CD8-positive, alpha-beta memory T cell (primary cell): ENCODE measurements at places on chromosomes 7 and 10. TPM values are rescaled to one million over a fixed set of nuclear protein-coding genes. Genes with fewer than 3 reads are reported as not detected.

DNA sequence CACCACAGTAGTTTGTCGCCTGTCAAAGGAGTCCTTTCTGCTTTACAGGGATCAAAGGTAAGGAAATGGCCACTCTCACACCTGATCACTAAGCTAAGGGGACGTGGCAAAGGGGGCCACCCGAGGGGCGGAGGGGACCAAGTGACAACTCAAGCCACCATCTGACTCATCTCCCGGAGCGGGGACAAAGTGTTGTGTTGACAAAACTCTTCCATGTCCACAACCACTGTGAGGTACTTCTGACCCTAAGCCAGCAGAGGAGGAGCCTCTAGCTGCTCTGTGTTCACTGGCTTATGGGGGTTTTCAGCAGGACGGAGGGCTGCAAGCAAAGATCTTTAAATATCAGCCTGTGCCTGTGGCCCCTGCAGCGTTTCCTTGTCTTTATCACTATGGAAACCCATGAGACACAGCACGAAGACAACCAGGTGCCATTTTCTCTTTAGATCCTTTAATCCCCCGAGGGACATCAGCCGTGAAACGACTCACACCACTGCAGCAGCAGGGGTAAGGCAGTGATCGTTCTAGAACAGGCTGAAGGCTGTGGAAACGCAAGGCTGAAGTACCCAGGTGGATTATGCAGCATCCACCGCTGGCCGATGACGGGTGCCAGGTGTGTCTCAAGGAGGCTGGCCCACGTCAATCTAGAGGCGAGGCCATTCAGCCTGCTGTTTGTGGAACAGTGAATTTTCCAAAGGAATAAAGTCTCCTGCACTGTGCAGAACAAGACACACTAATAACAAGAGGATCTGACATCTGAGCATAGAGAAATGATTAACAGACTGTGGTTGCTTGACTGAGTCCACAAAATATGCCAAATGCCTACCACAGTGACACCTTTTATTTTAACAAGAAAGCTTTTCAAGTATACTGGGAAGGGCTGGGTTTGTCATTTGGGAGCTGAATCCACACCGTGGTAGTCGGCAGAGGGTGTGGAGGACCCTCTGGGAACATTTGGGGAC lies 26.6 kb upstream of the DDC start:
- H3K27ac ChIP-seq, result no peak overlapping the region
- H3K27me3 ChIP-seq, result no peaks in the 10 kb centered on the region
- no peaks in the 10 kb centered on the region for H3K4me1 ChIP-seq
- H3K36me3 ChIP-seq, result no peaks in the 10 kb centered on the region
- no peak for DNase-seq

- H3K4me1 ChIP-seq, result no peaks in the 10 kb centered on the region
- H3K36me3 ChIP-seq, result no peaks in the 10 kb centered on the region
- H3K27me3 ChIP-seq, result no peaks in the 10 kb centered on the region
- DNase-seq, result no peak
- no peak overlapping the region for H3K27ac ChIP-seq
Observed at GRCh38 chr7:125386211-125386610, 456.6 kb upstream of the POT1 start.

DNA sequence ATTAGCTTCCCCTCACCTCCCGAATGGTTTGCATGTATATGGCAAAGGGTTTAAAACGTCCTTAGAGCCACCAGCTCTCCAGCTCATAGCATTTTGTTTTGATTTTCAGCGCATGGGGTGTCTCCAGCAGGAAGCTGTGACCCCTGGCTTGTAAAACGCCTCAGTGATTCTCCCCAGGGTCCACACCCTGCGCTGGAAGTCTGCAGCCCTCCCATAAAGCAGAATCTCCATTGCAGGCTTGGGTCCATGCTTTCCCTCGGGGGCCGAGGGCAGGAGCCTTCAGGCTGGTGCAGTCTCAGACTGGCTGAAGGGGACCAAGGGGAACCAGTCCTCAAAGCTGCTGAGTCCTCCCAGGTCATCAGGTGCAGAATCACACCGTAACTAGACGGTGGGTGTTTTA lies 109.7 kb downstream of the VIPR2 start:
- DNase-seq, result no peak
- no peak overlapping the region for H3K4me3 ChIP-seq
- H3K27me3 ChIP-seq, result no peaks in the 10 kb centered on the region

DNA sequence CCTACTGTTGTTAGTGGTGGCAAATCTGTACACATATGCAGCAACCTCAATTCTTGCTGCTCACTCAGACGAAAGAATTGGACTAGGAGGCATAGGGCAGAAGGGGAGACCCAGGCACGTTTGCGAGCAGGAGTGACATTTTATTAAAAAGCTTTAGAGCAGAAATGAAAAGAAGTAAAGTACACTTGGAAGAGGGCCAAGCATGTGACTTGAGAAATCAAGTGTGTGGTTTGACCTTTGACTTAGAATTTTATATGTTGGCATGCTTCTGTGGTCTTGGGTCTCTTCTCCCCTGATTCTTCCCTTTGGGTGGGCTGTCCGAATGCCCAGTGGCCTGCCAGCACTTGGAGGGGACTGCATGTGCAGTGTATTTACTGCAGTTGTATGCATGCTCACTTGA lies 205.5 kb upstream of the SEMA3D start:
- H3K27ac ChIP-seq, result no peak overlapping the region
- no peaks in the 10 kb centered on the region for H3K4me1 ChIP-seq
- H3K27me3 ChIP-seq, result no peaks in the 10 kb centered on the region
- no peak for DNase-seq
- no peaks in the 10 kb centered on the region for H3K36me3 ChIP-seq

GRCh38 chr7:25789701-25790640 lies 362.0 kb upstream of the NFE2L3 start:
- no peaks in the 10 kb centered on the region for H3K4me1 ChIP-seq
- H3K36me3 ChIP-seq, result no peaks in the 10 kb centered on the region
- no peak for DNase-seq
- H3K27ac ChIP-seq, result no peak overlapping the region
- H3K27me3 ChIP-seq, result no peaks in the 10 kb centered on the region
- no peak overlapping the region for H3K4me3 ChIP-seq

- no peaks in the 10 kb centered on the region for H3K36me3 ChIP-seq
- no peak overlapping the region for H3K4me3 ChIP-seq
- no peaks in the 10 kb centered on the region for H3K4me1 ChIP-seq
- no peak overlapping the region for H3K27ac ChIP-seq
Observed at GRCh38 chr7:136303162-136303561, 326.0 kb upstream of the MTPN start.

- H3K27me3 ChIP-seq, result no peaks in the 10 kb centered on the region
- peak overlapping the region; percentile 37 for H3K4me3 ChIP-seq
- H3K4me1 ChIP-seq, result no peaks in the 10 kb centered on the region
Observed at GRCh38 chr10:130190055-130190736, 54.0 kb downstream of the GLRX3 start.

DNA sequence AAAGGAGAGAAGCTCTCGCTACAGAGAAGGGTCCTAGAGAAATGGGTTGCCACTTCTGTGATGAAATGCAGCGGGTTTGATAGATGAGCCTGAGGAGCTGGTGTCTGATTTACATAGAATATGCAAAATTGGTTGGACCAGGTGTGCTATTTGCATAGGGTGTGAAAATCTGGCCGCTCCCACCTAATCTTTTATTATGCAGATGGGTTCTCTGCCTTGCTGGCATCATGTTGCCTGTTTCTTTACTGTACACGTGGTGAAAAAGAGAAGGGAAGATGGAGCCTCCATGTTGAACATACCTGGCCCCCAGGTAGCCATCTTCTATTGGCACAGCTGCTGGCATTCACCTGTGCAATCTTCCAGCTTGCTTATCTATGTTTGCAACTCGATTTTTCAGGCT lies 212.2 kb downstream of the ANKRD7 start:
- no peak for DNase-seq
- no peaks in the 10 kb centered on the region for H3K4me1 ChIP-seq
- no peak overlapping the region for H3K27ac ChIP-seq
- no peaks in the 10 kb centered on the region for H3K36me3 ChIP-seq

GRCh38 chr7:16944936-16945335 lies 63.2 kb upstream of the AGR3 start:
- H3K36me3 ChIP-seq, result no peaks in the 10 kb centered on the region
- H3K4me3 ChIP-seq, result no peak overlapping the region
- H3K27ac ChIP-seq, result no peak overlapping the region
- DNase-seq, result no peak

DNA sequence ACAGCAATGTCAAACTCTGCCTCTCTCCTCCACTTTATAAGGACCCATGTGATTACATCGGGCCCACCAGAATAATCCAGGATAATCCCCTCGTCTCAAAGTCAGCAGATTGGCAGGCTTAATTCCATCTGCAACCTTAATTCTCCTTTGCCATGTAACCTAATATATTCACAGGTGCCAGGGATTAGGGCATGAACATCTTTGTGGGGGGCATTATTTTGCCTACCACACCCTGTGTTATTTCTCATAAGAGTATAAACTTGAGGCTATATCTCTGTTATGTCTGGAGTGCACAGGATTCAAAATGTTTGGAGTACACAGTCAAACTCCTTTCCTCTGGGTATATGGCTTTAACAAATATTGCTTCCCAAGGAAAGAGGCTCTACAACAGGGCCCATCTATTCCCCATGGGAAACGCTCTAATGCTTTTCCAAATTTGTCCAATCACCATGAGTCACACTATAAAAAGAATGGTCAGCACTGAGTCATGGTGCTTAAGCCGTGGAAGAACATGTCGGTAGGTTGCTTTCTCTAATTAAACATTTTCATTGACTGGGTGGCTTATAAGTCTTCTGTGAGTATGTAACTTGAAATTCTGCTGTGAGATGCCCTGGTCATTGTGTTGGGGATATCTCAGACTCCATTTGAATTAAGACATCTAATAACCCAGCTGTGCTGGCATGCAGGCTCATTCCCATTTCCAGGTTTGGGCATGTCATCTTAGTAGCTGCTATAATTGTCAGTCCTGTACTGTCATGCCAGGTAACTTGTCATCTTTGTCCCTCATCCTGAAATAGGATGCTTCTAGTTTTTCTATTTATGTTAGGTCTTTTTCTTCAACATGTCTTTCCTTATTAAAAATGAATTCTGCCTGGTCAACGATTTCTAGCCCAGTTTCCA lies 11.5 kb upstream of the AKR1B10 start:
- DNase-seq, result no peak
- H3K4me3 ChIP-seq, result no peak overlapping the region
- H3K36me3 ChIP-seq, result no peaks in the 10 kb centered on the region
- H3K27ac ChIP-seq, result no peak overlapping the region

DNA sequence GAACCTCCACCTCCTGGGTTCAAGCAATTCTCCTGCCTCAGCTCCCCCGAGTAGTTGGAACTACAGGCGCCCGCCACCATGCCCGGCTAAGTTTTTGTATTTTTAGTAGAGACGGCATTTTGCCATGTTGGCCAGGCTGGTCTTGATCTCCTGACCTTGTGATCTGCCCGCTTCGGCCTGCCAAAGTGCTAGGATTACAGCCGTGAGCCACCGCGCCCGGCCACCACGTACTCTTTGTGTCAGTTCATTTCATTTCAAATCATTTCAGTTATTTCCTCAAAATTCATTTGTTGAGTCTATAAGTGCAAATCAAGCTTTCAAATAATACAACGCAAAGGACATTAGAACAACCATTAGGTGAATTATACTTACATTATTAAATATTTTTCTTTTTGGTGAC lies 943.8 kb downstream of the TYW1 start:
- no peak for DNase-seq
- no peak overlapping the region for H3K4me3 ChIP-seq
- H3K27me3 ChIP-seq, result no peaks in the 10 kb centered on the region
- no peaks in the 10 kb centered on the region for H3K4me1 ChIP-seq
- no peaks in the 10 kb centered on the region for H3K36me3 ChIP-seq
- H3K27ac ChIP-seq, result no peak overlapping the region

DNA sequence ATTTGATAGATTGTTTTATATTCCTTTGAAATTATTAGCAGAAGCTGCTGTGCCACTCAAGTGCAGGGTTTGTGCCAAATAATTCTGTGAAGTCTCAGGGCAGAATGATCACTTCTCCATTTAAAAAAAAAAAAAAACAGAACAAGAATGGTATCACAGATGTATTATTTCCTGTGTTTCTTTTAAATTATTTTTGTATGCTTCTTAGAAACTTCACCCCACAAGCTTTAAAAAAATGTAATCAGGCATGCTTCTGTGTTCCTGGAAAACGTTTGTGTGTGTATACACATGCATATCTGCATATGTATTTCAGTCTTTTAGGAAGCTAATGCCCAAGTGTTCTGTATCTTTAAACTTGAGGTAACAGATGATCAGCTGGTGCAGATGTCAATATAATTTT lies 6.3 kb upstream of the CD36 start:
- no peak for DNase-seq
- no peak overlapping the region for H3K4me3 ChIP-seq
- H3K27ac ChIP-seq, result no peak overlapping the region
- H3K36me3 ChIP-seq, result no peaks in the 10 kb centered on the region

- H3K27me3 ChIP-seq, result peaks cover 4% of the 10 kb centered on the region
- DNase-seq, result no peak
- peaks cover 4% of the 10 kb centered on the region for H3K4me1 ChIP-seq
- no peak overlapping the region for H3K27ac ChIP-seq
- no peaks in the 10 kb centered on the region for H3K36me3 ChIP-seq
Observed at GRCh38 chr7:151308256-151308655, 33.4 kb upstream of the NUB1 start.

DNA sequence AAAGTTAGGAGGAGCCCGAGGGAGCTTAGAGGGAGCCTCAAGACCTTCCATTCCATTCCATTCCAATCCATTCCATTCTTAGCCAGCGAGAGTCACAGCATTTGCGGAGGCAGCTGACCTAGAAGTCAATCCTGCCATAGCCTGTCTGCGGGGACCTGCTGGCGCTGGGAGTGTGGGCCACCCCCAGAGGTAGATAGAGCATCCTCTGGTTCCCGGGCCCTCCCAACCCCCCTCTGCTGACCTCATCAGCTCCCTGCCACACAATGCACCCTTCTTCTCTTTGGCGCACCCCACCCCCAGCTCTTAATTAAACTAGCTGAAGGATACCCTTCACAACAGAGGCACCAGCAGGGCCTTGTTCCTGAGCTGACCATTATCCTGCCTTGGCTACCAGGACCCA lies 152.5 kb upstream of the ZMIZ1 start:
- no peak for DNase-seq
- H3K27me3 ChIP-seq, result no peaks in the 10 kb centered on the region
- H3K4me1 ChIP-seq, result no peaks in the 10 kb centered on the region
- H3K27ac ChIP-seq, result no peak overlapping the region

DNA sequence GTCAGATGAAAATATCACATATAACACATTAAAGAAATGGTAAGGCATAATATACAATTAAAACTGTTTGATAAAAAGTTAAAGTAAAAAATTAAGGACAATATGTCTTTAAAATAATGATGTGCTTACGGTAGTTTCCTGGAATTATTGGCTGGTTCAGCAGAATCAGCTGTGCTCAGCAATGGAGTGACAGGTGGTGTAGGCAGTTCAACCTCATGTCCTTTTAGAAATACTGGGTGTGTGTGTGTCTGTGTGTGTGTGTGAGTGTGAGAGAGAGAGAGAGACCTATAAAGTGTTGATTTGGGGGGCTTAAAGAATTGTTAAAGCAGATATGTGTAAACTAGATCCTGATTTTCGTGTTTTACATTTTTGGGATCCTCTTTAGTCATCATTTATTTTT lies 141.2 kb downstream of the ADAM22 start:
- H3K4me1 ChIP-seq, result no peaks in the 10 kb centered on the region
- H3K27ac ChIP-seq, result no peak overlapping the region
- H3K27me3 ChIP-seq, result no peaks in the 10 kb centered on the region
- H3K4me3 ChIP-seq, result no peak overlapping the region

GRCh38 chr10:79483948-79484347 lies 28.4 kb upstream of the EIF5AL1 start:
- no peaks in the 10 kb centered on the region for H3K27me3 ChIP-seq
- DNase-seq, result no peak
- H3K36me3 ChIP-seq, result no peaks in the 10 kb centered on the region
- H3K4me3 ChIP-seq, result no peak overlapping the region
- H3K4me1 ChIP-seq, result no peaks in the 10 kb centered on the region
- no peak overlapping the region for H3K27ac ChIP-seq

Gene C10orf88
- 8.5 TPM for total RNA-seq

Gene FHIP2A
- 20.0 TPM for total RNA-seq

Gene TMEM106B
- total RNA-seq, result 26.8 TPM

Gene CYP2C9
- not detected for total RNA-seq

Gene NODAL
- not detected for total RNA-seq

Gene CPN1
- total RNA-seq, result not detected

Gene PNLIP
- total RNA-seq, result not detected

Gene LAMB1
- not detected for total RNA-seq
